NCI-H2081 (cell line): ENCODE measurements at places on chromosomes 11 and 22.

DNA sequence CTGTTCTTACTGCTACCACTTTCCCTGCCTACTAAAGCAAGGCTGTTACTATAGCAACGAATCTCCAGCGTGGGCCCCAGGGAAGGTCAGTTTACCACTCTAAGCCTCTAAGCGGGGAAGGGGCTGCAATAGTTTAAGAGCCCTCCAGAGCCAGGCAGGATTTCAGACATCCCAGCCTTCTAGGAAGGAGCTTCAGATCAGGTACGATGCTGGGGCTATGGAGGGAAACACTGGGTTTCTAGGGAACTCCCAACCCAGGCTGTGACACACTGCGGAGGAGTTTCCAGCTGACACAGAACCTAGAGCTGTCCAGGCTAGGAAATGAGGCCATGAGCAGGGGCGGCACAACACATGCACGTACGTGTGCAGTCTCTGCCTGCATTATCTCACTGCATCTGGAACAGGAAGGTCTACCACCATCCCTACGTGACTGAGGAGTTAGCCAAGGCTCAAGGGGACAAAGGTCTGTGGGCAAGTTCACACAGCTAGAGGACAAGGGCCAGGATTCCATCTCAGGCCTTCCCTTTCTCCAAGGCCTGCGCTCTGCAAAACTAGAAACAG is 20.4 kb downstream of the HPS4 start:
- no peak for DNase-seq

- DNase-seq: no peak
Observed at GRCh38 chr11:106277484-106277883, 200.0 kb downstream of the AASDHPPT start.

- no peak for DNase-seq
Observed at GRCh38 chr22:37823134-37823985, at the start of gene GALR3. Gene GALR3, plus strand, starts transcription at chr22:37823382. Its CDS starts 25 bp downstream, at chr22:37823407.

DNA sequence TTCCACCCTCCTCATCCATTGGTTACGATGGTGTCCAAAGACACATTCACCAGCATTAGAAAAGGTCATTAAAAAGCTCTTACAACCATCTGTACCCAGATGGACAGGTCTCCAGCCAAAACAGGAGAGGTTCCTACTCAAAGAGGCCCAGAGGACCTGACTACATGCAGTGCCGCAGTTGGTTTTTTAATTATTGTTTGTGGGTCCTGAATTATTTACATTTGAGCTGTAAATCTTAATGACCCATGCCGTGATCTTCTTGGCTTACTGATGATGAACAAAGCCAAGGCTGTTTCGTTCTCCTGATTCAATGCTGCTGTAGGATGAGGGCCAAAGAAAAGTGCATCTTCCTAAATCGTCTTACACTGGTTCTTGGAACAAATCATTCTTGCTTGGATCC is 83.7 kb downstream of the CADM1 start:
- peak; percentile 83 for DNase-seq

DNA sequence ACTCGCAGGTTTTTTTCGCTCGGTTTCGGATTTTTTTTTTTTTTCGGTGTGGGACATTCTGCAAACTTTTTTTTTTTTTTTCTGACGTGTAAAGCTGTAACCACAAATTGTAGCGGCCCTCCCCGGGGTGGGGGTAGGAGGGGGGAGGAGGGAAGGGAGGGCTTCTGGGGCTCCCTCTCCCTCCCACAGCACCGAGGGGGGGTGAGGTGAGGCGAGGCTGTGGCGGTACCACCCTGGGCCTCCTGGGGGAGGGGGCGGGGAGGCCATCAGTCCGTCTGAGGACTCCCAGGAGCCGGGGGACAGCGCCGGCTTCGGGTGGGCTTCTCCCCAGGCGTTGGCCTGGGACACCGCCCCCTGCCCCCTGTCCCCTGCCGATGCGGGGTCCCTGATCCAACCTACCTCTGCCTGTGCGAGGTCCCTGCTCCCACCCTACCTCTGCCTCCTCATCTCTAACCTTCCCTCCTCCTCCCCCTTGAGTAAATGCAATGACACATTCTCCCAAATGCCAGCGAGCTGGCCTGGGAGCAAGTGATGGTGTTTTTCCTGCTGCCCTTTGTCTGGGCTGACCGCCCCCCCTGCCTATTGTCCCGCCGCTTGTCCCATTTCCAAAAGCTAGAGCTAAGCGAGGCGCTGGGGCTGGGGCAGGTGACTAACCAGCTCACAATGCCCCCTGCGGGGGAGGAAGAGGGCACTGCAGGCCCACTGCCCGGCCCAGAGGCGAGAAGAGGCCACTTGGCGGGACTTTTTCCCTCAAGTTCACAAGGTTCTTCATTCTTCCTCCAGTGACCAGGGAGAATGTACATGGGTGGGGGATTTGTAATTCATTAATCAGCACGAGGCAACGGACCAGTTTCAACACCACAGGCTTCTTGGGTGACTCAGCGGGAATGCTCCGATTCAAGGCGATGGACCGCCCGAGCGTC is 511 bp upstream of the CLCF1 start:
- DNase-seq: no peak

- no peak for DNase-seq
Observed at GRCh38 chr11:73163638-73164174, 21.6 kb upstream of the FCHSD2 start.

DNA sequence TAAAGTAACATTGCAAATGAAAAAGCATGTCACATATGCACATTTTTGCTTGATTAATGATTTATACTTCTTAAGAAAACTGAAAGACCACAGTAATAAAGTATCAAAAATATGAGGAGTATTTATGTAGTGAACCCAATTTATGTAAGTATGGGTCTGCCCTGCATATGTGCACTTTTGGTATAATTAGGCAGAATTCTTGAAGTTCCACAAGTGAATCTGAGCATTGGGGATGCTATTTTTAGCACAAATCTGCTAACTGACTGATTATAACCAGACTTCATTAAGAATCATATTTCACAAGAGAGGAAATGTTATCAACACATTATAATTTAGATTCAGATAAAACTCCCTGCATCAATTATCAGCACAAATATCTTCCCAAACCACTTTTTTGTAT is 407.1 kb upstream of the LRRC4C start:
- no peak for DNase-seq

GRCh38 chr11:1534682-1535081 is 37.4 kb downstream of the DUSP8 start:
- no peak for DNase-seq

GRCh38 chr11:94272738-94273313 is 31.6 kb upstream of the IZUMO1R start:
- no peak for DNase-seq

DNA sequence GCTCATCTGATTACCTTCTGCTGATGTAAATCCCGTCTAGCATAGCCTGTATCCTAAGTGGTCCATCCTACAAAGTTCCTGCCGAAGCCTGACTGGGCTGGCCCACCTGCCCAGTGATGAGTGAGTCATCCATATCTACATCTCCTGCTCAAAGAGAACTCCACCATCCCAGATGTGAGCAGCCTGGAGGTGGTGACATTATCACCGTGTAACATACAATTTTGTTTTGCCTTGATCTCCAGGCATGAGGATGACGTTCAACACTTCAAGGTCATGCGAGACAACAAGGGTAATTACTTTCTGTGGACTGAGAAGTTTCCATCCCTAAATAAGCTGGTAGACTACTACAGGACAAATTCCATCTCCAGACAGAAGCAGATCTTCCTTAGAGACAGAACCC is 5.6 kb downstream of the TMA7B start:
- no peak for DNase-seq

DNA sequence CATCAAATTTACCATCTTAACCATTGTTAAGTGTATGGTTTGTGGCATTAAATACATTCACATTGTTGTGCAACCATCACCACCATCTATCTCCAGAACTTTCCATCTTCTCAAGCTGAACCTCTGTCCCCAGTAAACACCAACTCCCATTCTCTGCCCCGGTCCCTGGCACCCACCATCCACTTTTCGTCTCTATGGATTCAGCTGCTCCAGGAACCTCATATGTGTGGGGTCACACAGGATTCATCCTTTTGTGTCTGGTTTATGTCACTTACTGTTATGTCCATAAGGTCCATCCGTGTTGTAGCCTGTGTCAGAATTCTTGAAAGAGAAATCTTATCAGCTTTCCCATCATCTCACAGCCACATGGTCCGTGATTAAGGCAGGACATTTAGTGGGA is 16.3 kb downstream of the TSPAN32 start:
- DNase-seq: no peak

DNA sequence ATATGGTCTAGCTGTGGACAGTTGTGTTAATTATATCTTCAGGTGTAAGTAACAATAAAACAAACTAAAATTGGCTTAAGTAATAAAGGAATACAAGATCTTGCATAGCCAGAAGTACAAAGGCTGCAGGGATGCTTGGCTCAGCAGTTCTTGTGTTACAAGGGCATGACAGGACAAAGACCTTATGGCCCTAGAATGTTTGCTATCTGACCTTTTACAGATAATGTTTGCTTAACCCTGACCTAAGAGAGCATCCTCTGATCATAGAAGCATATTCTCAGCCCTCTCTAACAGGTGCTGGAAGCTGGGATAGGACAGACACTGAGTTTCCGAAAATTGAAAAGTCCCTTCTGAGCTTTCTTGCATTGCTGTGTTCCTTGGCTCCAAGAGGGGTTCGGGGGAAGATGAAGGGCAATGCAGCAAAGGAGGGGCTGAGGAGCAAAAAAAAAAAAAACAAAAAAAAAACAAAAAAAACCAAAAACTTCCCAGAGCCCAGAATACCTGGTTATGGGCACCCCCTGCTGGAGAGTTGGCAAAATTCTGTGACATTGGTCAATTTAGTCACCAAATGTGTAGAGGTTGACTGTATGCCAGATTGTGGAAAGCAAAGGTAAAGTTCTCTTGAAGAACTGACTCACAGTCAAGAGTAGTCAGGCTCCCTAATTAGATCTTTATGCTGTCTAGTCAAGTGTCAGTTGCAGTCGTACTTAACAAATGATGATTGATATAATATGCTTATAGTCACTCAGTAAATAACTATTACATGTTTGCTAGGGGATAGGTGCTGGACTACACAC is 10.4 kb upstream of the HIKESHI start:
- peak; percentile 56 for DNase-seq

GRCh38 chr11:96063886-96064285 is 140.0 kb upstream of the MTMR2 start:
- no peak for DNase-seq

- DNase-seq: no peak
Observed at GRCh38 chr22:38462960-38463784, 4.7 kb upstream of the KDELR3 start.

- peak; percentile 65 for DNase-seq
Observed at GRCh38 chr11:77127920-77128691, at the start of gene MYO7A. Gene MYO7A, plus strand, starts transcription at chr11:77128246. Its CDS starts 2,389 bp downstream, at chr11:77130635.

DNA sequence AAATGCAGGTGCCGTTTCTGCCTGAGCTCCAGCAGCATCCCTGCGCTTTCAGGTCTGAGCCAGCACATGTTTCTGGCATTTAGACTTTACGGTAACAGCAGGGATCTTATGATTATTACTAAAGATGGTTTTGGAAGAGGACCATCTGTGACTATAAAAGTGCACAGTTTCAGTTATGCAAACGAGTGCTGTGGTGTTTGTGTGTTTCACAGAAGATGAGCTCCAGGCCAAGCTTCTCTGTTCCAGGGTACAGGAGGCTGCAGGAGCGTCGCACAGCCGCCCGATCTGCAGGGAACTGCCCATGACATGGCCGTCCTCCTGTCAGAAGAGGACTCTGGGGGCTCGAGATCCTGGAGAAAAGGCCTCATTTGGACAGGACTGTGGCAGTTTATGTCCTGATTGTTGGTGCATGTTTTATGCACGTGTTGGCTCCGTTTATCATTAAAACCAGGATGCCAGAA is 297.3 kb downstream of the TBC1D22A start:
- no peak for DNase-seq

DNA sequence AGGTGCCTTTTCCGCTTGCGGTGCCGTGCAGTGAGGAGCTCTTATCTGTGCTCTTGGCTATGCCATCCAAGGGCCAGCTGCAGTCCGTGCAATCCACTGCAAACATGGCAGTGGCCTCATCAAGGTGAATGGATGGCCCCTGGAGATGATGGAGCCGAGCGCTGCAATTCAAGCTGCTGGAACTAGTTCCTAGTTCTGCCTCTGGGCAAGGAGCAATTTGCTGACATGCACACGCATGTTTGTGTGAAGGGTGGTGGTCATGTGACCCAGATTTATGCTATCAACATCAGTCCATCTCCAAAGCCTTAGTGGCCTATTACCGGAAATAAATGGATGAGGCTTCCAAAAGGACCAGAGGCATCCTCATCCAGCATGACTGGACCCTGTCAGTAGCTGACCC is 3.1 kb upstream of the EHD1 start:
- DNase-seq: no peak
